ENCODE measurements at places on chromosomes 4 and X. TPM values are rescaled to one million over a fixed set of nuclear protein-coding genes. Genes with fewer than 3 reads are reported as not detected.

GRCh38 chrX:115503099-115503498 lies 57.9 kb upstream of the PLS3 start:
- DNase-seq, result no peak

Gene SMIM43
- not detected for total RNA-seq

GRCh38 chr4:105088110-105088879 lies 58.4 kb upstream of the TET2 start:
- DNase-seq, result no peak

- DNase-seq, result no peak
These were observed 14.5 kb downstream of the AFP start for GRCh38 chr4:73450398-73451004.

Gene PABPC4L
- 1.2 TPM for total RNA-seq

DNA sequence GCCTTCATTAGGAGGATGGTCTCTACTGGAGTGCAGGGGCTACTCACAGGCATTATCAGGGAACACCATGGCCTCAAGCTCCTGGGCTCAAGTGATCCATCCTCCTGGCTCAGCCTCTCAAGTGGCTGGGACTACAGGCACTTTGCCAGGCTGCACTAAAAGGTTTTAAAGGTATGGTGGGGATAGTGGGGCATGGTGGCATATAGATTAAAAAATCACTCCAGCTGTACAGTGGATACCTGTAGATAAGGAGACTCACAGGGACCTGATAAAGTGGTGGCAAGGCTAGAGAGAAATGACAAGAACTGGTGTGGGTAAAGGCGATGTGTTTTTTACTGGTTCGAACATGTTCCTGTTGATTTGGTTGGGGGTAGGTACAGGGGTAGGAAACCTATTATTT lies 5.9 kb downstream of the ZAR1 start:
- no peak for DNase-seq

GRCh38 chrX:38817004-38817703 lies 15.9 kb downstream of the MID1IP1 start:
- no peak for DNase-seq

Gene PLS3
- 64.6 TPM for total RNA-seq

- DNase-seq, result no peak
These were observed 26.9 kb downstream of the ARSJ start for GRCh38 chr4:113952452-113953029.

Gene ADD1
- 161 TPM for total RNA-seq

DNA sequence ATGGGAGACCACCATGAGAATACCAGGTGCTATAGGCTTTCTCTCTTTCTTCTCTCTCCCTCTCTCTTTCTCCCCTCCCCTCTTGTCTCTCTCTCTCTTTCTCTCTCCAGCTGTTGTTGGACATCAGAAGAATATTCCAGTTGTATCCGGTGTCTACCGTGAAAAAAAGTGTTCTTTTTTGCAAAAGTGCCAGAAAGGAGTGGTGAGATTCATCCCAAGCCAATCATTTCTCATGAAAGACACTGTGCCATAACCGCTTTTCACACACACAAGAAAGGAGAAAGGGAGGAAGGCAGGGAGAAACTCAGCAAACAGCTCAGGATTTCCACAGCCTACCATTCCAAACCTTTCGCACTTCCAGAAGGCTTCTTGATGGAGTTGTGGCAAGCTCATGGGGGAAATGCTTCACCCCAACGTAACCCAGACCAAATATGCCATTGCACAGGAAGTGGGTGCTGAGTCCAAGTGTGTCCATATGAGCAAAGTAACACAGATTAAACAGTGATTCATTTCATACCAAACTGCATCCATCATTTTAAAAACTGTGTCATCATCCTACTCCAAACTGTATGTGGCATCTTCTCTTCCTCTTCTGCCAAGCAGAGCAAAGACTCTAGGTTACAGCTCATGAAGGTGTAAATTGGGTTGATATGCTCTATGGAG lies 224.0 kb downstream of the APBB2 start:
- DNase-seq, result no peak

DNA sequence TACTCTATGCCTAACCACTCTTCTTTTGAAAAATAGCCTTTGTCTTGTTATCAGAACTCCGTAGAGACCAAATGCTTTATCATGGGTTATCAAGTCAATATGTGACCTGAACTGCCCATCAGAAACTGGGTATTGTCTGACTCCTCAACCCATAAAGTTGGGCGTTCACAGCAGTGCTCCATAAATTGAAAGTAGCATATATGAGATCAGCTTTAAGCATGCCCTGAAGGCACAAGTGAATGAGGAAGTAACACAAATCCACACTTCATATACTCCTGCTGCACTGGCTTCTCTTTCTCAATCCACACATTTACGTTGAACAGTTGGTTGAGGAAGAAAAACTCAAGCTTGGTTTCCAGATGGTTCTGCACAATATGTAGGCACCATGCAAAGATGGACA lies 1106.0 kb downstream of the STIM2 start:
- no peak for DNase-seq

DNA sequence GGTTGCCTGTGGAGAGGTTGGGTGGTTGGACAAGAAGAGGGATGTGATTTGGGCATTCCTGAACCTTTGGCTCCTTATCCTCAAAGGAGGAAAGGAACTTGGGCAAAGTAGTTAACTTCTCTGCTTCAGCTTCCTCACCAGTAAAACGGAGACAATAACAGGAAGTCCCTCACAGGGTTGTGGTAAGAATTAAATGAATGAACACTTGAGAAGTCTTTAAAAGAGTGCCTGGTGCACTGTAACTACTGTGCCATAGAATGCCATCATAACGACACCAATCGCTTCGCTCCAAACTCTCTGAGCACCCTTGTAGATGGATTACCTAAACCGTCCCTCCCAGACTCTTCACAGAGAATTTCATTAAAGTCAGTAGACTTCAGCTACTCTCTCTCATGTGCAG lies 10.5 kb downstream of the ZCCHC18 start:
- DNase-seq, result no peak

Gene PF4V1
- total RNA-seq, result not detected

DNA sequence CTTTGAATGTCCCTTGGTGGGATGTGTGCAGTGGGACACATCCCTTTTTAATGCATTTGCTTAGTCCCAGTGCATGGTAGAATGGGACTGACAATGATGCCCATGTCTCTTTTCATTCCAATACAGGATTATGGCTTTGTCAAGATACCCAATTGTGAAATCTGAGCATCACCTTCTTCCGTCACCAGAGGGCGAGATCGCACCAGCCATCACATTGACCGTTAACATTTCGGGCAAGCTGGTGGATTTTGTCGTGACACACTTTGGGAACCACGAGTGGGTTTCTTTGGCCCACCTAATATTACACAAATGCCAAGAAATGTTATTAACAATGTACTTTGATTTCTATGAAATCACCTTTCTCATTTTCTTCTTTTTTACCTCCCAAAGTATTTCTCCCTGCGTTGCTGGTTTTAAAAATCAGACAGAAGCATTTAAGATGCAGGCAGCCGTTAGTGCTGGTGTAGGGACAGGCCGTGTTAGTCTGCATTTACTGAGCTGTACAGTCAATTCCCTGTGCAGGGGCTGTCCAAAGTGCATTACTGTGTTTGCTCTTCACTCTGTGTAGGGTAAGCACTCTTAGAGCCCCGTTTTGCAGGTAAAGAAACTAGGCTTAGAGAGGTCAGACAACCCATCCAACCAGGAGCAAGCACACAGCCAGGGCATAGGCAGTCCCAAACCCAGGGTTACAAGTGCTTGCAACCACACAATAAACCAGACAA lies 46.5 kb downstream of the CWH43 start:
- no peak for DNase-seq

Gene LDB2
- 68.8 TPM for total RNA-seq

- DNase-seq, result no peak
These were observed 190.6 kb downstream of the LDB2 start for GRCh38 chr4:16707874-16708273.

Gene BST1
- total RNA-seq, result 16.6 TPM

GRCh38 chr4:38948551-38948950 lies 80.9 kb downstream of the FAM114A1 start:
- no peak for DNase-seq

Gene ZCCHC13
- total RNA-seq, result not detected

Gene IL21
- total RNA-seq, result not detected

Gene ARHGAP24
- total RNA-seq, result 60.2 TPM

GRCh38 chr4:165866019-165866650 lies 6.9 kb upstream of the TLL1 start:
- DNase-seq, result no peak

GRCh38 chr4:144504883-144505282 lies 141.1 kb upstream of the HHIP start:
- no peak for DNase-seq

GRCh38 chr4:70969076-70969475 lies 24.4 kb upstream of the DCK start:
- DNase-seq, result no peak

Gene ETDB
- not detected for total RNA-seq

GRCh38 chrX:128754130-128754529 lies 701.9 kb upstream of the ACTRT1 start:
- no peak for DNase-seq

DNA sequence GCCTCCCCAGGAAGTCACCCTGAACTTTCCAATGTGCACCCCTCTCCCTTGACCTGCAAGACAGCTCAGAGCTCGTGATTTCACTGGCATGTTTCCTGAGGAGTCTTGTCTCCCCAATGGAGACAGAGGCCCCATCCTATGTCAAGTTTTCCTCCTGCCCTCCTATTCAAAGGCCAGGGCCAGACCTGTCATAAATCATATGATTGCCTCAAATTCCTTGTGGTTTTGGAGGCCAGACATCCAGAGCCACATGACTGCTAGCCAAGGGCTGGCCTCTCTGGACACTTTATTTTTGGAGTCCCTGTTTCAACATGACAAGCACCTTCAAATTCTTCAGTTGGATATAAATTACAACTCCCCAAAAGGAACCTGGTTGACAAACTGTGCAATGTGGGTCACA lies 76.0 kb upstream of the TFDP3 start:
- no peak for DNase-seq

Gene MAGEA9B
- not detected for total RNA-seq

- DNase-seq, result no peak
These were observed 35.1 kb downstream of the ENPEP start for GRCh38 chr4:110510955-110511544.

Gene STATH
- not detected for total RNA-seq

Gene GLRA2
- total RNA-seq, result not detected

- DNase-seq, result no peak
These were observed 86.3 kb upstream of the GABRA3 start for GRCh38 chrX:152537373-152537772.

Gene CT83
- total RNA-seq, result not detected

GRCh38 chrX:10433296-10433965 lies 187.0 kb downstream of the MID1 start:
- no peak for DNase-seq

DNA sequence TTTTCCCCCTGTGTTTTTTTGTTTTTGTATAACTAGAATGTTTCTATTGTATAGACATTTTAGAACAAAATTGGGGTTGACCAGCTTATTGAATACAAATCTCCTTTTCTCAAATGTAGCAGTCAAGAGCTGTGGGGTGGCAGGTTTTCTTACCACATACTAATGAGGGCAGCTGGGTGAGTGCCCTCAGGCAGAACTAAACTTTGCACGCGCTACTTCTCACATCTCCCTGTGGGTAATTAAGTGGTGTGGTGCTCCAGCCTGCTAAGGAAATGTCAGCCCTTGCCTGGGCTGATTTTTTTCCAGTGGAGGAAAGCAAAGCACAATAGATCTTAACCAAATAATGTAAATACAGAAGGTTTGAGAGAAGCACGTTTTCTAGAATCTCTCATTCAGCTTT lies 717.6 kb upstream of the TENM3 start:
- DNase-seq, result no peak

Gene ARHGAP36
- total RNA-seq, result 0.32 TPM

- no peak for DNase-seq
These were observed 245.5 kb upstream of the TLL1 start for GRCh38 chr4:165627548-165627947.

DNA sequence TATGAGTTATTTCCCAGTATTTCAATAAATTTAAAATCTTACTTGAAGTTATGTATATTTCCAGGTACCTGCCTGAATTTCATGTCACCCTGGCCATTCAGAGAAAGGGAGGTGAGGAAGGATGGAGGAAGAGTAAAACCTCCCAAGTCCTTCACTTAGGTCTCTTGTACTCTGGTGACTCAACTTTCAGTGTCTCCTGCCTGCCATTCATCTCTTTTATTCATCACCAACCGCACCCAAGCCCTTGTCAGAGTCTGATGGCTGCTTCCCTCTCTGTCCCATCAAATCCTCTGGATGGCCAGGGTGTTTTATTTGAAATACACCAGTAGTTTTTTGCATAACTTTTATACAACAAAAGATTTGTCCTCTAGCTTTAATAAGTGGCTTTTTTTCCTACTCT lies 17.8 kb downstream of the TMPRSS11E start:
- DNase-seq, result no peak

GRCh38 chr4:98625399-98625798 lies 33.0 kb downstream of the TSPAN5 start:
- DNase-seq, result no peak

- DNase-seq, result no peak
These were observed 131.3 kb upstream of the AGA start for GRCh38 chr4:177573507-177573906.

- no peak for DNase-seq
These were observed 591.2 kb downstream of the RPA4 start for GRCh38 chrX:97474933-97475332.

DNA sequence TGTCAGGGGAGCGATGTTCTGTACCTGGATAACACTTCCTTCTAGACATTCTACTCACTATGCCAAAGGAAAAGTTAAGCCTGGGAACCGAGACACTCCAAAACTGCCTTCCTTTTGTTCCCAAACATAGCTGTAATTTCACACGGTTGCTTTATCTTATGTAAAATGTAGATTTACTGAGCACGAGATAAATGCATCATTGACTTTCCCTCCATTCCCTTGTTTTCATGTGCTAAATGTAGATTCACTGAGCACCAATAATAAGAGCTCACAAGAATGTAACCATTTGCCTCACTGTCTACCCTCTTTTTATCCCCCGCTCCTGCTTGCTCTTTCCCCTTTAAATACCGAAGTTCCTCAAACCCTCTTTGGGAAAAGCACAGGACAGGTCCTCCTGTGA lies 10.7 kb upstream of the PPEF2 start:
- no peak for DNase-seq

DNA sequence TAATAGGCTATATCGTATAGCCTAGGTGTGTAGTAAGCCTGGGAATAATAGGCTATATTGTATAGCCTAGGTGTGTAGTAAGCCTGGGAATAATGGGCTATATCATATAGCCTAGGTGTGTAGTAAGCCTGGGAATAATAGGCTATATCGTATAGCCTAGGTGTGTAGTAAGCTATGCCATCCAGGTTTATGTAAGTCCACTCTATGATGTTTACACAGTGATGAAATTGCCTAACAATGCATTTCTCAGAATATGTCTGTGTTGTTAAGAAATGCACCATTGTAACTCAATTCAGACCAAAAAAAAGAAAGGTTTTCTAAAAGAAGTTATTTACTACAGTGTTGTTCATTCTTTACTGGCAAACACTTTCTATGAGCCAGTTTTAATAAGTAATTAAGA lies 1387.2 kb downstream of the STIM2 start:
- DNase-seq, result no peak

GRCh38 chrX:44082829-44083228 lies 109.6 kb upstream of the NDP start:
- no peak for DNase-seq

All from breast epithelium (tissue), 4 donors.